ENCODE measurements at places on chromosomes 7 and 10.

- no peak for DNase-seq
Observed at GRCh38 chr7:55325371-55325792, 39.8 kb upstream of the LANCL2 start.

GRCh38 chr10:69222157-69223027, 2.3 kb downstream of the HKDC1 start:
- peak; percentile 29 for DNase-seq

- DNase-seq = no peak
Observed at GRCh38 chr10:87635498-87636312, 24.0 kb upstream of the PAPSS2 start.

- DNase-seq = no peak
Observed at GRCh38 chr10:46550076-46550790, 6.2 kb downstream of the GPRIN2 start.

- no peak for DNase-seq
Observed at GRCh38 chr10:51363415-51363814, 289.1 kb downstream of the PRKG1 start.

DNA sequence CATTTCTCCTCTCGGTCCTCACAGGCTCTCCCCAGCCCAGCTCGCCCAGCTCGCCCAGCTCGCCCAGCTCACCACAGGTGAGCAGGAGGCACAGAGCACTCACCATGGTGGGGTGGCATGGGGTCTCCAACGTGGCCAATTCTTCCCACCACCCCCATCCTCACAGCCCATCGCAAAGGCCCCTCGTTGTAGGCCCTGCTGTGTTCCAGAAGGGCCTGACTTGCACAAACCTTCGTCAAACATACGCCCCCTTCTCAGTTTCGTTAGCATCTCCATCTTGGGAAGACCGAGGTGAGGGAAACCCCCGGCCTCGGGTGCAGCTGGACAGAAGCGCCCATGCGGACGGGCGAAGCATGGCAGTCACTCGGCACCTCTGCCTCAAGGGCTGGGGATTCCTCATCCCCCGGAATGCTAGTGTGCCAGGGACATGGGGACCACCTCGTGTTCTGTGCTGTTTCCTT, 304.6 kb downstream of the TNS3 start:
- DNase-seq = no peak

DNA sequence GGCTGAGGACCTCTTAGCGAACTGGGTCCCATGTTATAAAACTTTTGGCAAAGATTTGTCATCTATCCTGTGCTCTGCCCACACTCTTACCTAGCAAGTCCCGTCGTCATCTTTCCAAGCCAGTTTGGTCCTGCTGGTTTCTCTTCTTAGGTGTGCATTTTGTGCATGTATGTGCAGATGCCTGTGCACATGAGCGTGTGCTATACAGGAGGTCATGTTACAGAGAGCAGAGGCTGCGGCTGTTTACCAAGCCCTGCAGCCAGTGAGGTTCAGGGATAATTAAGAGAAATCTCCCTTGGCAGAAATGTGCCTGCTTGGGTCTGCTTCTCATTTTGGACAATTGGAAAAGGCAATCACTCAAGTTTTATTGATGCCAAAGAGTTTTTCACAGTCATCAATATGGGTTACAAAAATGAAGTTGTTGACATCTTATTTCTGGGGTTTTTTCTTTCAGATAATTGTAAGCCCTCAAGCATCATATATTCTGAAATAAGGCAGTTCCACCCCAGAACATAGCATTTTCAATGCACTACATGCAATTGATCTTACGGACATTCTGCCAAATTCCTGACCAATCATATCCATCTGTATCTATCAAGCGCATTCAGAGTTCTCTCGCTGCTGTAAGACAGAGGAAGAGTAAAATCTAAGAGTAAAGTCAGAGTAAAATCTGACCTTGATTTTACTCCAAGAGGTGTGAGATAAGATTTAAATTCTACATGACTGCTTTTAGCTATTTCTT, 361.4 kb upstream of the ZNF32 start:
- no peak for DNase-seq

GRCh38 chr10:78568620-78569019, 500.1 kb upstream of the ZMIZ1 start:
- no peak for DNase-seq

- DNase-seq = no peak
Observed at GRCh38 chr7:100604976-100605911, 3.1 kb downstream of the PCOLCE start.

DNA sequence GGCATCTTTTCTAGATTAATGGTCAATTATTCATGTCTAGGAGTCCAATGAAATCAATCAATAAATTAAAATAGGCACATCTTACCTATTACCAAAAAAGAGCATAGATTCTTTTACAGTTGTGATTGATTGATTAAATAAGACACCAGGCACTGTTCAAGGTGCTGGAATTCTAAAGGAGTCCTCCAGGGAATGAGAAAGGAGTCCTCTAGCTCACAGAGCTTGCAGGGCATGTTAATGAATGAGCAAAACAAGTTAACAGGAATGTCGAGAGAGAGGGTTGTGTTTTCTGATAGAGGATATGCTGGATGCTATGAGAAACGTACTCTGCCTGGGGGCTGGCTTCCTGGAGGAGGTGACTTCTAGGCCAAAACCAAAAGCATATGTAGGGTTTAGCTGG, 191.4 kb downstream of the BMPER start:
- no peak for DNase-seq

- DNase-seq = no peak
Observed at GRCh38 chr10:23557777-23558176, 118.9 kb downstream of the OTUD1 start.

- no peak for DNase-seq
Observed at GRCh38 chr7:105838627-105839231, 37.7 kb downstream of the ATXN7L1 start.

Measured in CMK (cell line).